ENCODE measurements at places on chromosomes 12 and 14.
A peak's percentile ranks its signal among the peaks of the same experiment; 100 is the strongest.

GRCh38 chr14:87992718-87993628 lies at the start of gene GALC:
GALC (minus strand) TSS chr14:87993182; CDS start chr14:87993164, 18 bp downstream.
- DNase-seq: peak; percentile 89

DNA sequence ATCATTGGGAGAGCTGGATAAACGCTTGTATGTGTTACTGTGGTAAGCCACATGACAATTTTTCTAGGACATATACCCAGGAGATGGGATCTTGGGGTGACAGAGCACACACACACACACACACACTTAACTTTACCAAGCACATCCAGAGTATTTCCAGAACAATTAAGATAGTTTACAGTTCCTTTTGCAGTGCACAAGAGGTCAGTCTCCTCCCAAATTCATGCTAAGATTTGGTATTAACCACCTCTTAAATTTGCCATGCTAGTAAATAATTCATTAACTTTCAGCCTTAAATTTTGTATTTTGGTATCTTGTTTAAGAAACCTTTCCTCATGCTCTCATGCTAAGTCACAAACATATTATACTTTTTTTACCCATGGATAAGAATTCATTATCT lies 33.9 kb upstream of the LIMA1 start:
- DNase-seq: no peak

DNA sequence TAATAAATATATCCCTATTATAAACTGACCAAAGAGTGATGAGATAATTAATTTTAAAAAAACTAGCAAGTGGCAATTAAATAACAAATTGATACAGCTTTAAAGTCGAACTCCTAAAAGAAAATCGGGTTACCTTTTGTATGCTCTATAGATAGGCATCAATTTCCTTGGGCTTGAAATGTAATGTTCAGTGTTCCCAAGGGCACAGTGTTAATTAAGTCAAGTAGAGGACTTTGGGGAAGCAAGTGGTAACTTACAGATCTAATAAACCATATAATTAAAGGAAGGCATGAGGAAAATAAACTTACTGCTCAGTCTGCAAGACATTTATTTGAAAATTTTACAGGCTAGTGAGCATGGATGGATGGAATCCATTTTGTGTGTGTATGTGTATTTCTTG lies 220.9 kb downstream of the FSCB start:
- no peak for DNase-seq

DNA sequence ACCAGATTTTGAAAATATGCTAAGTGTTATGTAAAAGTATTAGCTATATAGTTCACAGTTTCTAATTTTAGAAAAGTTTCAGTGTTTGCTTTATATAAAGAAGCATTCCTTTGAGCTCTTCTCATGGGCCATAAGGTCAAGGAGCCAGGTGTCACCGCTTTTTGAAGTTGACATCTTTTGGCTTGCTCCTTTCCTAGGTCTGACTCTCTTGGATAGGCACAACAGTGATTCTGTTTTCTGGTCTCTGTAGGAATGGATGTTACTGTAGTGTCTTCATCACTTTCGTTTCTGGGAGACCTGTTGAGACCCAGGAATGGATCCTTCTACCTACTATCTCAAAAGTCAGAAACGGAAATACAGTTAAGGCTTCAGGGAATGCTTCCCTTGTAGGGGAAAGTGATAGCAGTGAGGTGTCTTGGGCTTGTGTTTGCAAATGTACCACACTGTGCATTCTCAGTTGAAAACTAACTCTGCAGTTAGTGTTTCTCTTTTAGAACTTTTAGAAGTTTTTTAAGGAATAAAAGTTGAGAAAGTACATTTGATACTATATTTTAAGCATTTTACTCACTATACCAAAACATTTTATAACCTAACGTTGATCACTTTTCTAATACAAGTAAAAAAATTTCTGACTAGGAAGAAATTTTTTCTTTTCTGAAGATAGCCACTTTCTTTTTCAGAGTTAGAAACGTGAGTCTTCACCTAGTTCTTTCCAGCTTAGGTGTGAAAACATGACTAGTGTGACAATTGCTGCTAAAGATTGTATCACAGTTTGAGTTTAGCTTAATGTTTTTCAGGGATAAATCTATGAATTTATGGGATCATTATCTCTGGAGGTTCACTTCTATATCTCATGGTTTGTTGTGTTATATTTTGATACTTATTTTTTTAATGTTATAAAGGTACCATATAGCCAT lies 20.8 kb downstream of the VRK1 start:
- DNase-seq: no peak

GRCh38 chr14:68603533-68604360 lies 189.1 kb downstream of the ZFP36L1 start:
- DNase-seq: no peak

- DNase-seq: no peak
These were observed 35.8 kb downstream of the NFKBIA start for GRCh38 chr14:35368583-35369392.

GRCh38 chr14:49546766-49547165 lies 39.4 kb downstream of the RPS29 start:
- no peak for DNase-seq

Measured in activated CD4-positive, alpha-beta T cell treated with anti-CD3 and anti-CD28 coated beads for 1 hour (primary cell).